ENCODE measurements at places on chromosomes 2 and 18.

GRCh38 chr18:48676756-48677368 lies 138.0 kb downstream of the CTIF start:
- peak; percentile 18 for DNase-seq

DNA sequence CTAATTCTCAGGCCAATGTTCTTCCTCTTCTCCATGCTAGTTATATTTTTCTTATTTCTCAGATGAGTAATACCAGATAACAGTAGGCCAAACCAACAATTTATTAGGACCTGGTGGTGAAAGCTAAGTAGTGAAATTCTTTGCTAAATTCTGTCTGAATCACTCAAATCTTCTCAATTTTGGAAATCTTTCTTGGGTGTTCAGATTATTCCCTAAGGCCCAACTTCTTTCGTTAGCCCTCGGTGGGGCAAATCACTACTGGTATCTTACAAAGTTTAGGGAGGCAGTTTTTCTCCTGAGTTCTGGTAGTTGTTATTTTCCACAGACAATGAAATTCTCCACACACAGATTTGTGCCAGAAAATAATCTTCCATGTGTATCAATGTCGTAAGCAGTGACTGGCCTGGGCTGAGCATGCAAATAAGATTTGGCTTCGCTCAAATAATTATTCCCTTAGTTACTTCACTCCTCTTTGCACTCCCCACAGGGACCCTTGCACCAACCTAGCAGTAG lies 443.5 kb upstream of the SLC14A2 start:
- DNase-seq, result no peak

GRCh38 chr2:70084973-70085710 lies 2.1 kb upstream of the PCBP1 start:
- peak; percentile 58 for DNase-seq

GRCh38 chr2:112173646-112174319 lies 35.6 kb downstream of the FBLN7 start:
- DNase-seq, result no peak

- no peak for DNase-seq
Measured at GRCh38 chr2:4110273-4110672, 406.9 kb downstream of the DCDC2C start.

- no peak for DNase-seq
Measured at GRCh38 chr2:143558665-143559064, 429.4 kb downstream of the ARHGAP15 start.

DNA sequence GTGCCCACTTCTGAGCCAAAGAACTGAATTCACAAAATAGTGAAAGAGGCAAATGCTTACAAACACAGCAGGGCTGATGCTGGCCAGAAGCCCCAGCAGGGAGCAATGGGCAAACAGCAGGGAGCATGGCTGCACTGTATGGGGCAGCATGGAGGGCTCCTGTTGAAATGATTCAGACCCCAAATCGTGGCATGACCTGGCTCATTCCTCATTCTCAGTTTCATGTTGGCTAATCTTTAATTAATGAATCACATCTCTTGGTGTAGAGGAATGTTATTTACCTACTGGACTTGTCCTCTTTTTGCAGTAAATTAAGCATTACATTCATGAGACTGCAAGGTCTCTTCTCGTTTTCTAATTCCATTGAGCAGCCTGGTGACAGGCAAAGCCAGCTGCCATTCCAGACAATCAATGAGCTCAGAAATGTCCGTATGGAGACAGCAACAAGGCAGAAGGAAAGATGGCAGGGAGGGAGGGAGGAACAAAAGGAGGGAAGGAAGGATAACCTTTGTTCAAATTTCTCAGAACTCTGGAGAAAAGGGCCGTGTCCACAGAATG lies 84.9 kb upstream of the ST8SIA3 start:
- no peak for DNase-seq

- DNase-seq, result no peak
Measured at GRCh38 chr18:61766266-61766884, 126.4 kb downstream of the RNF152 start.

GRCh38 chr2:207319316-207319715 lies 153.6 kb upstream of the KLF7 start:
- no peak for DNase-seq

DNA sequence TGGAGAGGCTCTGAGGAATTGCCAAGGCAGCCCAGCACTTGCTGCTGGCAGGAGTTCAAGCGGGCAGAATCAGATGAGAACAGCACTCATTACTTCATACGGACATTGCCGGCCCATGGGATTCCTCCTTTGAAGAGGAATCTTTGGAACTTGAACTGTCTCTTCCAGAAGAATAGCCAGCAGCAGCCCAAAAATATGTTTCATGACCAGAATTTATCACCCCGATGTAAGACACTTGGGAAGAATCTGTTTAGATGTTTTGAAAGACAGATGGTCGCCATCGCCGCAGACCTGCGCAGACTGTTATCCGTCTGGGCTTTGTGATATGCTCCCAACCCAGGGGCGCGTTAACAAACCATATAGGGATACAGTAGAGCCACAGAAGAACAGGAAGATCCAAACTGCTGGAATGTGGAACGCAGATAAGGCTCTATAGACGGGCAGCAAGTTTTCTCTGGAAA lies 3.7 kb upstream of the ADI1 start:
- no peak for DNase-seq

DNA sequence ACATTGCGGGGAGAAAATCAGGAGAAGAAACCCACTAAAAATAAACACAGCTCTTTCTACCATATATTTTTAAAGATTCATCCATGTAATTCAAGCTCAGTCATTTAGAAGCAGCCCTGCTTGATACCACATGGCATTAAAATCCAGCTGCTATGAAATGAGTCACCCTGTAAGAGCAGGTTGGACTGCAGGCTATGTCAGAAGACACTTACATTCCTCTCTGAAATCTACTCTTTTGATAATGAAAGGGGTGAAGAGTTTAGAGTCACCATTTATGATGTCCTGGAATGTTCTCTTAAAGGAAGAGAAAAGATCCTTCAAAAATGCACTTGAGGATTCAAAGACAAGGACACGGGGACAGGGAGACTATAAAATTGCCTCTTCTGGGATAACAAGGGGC lies 100.6 kb upstream of the APCDD1 start:
- DNase-seq, result no peak

GRCh38 chr18:59929621-59930295 lies 30.0 kb downstream of the PMAIP1 start:
- no peak for DNase-seq

DNA sequence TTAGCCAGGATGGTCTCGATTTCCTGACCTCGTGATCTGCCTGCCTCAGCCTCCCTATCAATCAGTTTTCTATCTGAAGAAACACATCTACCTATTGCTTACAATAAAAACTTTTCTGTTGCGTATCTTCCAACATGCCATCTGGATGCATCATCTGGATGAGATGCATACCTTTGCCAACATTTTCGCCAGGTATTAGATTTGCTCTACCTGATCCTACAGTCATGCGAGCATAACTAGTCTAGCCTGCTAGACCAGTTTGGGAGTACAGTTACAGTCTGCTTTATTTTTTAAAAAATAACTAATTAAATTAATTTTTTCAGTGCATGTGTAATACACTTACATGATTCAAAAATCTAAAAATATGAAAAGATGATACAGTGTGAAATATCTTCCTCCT lies 334.0 kb upstream of the MEX3C start:
- no peak for DNase-seq

- DNase-seq, result no peak
Measured at GRCh38 chr2:54889053-54889452, 161.2 kb downstream of the RTN4 start.

GRCh38 chr2:98383166-98383565 lies 36.9 kb downstream of the CNGA3 start:
- no peak for DNase-seq

GRCh38 chr2:143397884-143398614 lies 268.8 kb downstream of the ARHGAP15 start:
- no peak for DNase-seq

- DNase-seq, result no peak
Measured at GRCh38 chr2:200308546-200309295, 2.2 kb downstream of the SPATS2L start.

DNA sequence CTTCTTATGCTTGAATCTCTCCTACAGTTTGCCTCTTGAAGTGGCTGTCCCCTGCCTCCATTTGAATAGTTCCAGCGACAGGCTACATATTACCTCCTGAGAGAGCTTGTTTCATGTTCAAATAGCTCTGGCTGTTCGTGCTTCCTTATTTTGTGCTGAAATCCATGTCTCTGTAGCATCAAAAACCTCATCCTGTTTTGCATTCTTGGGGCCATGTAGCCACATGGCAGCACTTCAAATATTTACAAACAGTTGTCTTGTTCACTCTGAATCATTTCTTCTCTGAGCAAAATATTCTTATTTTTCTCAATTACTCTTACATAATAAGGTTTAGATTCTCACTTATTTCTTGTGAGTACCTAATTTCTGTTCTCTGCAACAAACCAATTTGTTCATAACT lies 1243.1 kb upstream of the NXPH2 start:
- DNase-seq, result no peak

DNA sequence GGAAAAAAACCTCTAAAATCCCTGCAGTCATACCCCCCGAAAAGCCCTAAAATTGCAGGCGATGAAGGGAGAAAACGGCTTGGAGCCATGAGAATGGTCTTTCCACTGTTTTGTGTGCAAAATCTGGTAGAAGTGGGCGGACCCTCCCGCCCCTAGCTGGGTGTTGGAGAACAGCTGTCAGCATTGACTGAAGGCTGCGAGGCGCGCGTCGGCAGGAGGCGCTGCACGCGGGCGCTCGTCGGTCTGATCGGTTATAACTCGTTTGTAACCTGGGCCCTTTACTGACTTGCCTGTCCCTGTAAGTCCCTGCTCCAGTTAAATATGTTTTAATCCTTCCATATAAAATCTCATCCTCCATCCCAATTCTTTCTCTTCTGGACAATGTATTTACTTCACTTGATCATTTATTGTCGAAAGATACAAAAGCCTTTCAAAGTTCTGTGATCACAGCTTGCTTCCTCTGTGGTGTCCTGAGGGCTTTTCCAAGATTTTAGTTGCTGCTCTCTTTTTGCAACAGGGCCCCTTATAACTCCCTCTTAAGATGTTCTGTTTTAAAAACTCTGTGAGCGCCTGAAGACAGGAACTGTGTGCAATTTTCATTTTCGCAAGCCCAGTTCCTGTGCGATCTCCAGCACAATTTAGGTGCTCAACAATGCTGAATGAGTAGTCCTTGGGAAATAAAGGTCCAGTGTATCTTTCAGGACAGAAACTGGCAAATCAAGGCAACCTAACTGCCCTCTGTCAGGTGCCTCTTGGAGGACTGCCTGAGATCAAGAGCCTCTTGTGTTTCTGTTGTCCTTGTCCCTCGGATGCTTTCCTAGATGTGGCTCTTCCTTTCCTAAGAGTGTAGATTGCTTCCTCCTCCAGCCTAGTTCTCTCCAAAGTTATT lies 918 bp upstream of the HNRNPLL start:
- peak; percentile 66 for DNase-seq

DNA sequence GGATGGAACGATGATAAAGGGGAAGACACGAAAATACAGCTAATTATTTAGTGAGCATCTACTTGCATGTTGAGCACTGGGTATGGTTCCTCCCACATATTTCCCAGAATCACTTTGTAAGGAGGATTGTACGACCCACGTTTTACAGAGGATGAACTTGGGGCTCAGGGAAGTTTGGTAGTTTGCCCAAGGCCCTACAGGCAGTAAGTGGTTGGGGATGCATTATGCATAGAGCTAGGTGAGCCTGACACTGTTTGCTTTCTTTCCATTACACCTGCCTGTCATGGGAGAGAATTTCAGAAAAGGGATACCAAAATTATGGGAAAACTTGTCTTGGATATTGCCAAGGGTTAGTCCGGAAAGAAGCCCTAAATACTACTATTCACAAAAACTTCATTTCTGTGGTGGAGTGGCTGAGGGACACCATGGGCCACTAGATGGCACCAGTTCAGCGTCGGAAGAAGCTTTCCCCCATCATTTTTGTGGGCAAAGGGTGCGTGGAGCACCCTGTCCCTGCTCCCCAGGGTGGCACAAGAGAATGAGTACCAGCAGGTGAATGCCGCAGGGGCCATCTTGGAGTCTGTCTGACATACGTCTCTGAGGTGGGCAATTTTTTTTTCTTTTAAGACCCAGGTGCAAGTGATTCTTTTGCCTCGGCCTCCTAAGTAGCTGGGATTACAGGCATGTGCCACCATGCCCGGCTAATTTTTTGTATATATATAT lies 23.5 kb upstream of the C18orf32 start:
- peak; percentile 26 for DNase-seq

- no peak for DNase-seq
Measured at GRCh38 chr2:39558906-39559305, 106.8 kb upstream of the TMEM178A start.

GRCh38 chr18:76463872-76464271 lies 31.2 kb downstream of the ZNF516 start:
- no peak for DNase-seq

GRCh38 chr2:127398239-127398590 lies 10.4 kb upstream of the MAP3K2 start:
- DNase-seq, result no peak

GRCh38 chr2:47067788-47068407 lies 87.2 kb downstream of the STPG4 start:
- no peak for DNase-seq

GRCh38 chr2:37779611-37780386 lies 108.4 kb upstream of the CDC42EP3 start:
- DNase-seq, result no peak

DNA sequence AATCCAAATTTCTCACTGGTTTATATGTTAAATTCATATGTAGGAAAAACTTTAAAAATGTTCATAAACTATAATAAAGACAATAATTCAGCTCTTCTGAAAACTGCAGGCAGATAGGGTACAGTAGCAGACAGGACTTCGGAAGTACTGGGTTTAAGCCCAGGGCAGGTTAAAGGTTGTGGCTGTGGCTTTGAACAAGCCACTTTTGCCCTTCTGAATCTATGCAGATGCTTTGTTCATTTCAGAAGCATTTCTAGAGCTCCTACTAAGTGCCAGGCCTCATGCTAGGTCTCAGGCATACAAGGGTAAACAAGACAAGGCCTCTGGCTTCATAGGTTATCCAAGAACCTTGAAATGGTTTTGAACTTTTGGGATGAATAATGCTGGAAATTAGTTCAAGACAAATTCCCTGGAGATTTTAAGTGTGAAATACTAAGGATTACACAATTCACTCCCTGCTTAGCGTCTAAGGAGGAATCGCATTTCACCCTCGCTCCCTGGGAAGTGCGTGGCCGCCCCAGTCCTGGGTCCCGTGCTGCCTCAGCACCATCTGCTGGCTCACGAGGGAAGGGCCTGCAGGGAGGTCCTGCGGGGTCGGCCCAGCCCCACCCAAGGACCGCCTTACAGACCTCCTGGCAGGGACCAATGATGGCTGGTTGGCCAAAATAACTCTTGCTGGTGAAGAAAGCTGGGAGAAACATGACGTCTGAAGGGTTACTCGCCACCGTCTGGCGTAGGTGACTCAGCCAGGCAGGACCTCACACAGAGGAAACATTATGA lies 67.7 kb upstream of the L3MBTL4 start:
- DNase-seq, result no peak

GRCh38 chr18:54684784-54685183 lies 93.7 kb downstream of the DYNAP start:
- no peak for DNase-seq

DNA sequence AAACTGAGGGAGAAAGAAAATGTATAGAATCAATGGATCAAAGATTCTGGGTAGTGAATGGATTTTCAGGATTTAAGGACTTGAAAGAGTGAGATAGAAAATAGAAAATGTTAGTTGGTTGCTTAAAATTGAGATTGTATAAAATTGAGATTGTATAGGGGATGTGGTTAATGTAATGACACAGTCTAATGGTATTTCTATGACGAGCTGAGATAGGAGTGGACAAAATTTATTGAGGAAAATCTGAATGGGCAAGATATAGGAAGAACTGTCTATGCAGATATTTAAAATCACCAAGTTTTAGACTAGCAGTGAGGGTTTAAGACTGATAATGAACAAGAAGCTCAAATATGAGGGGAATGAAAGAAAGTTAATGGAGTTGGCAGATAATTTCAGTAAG lies 406.6 kb downstream of the NYAP2 start:
- DNase-seq, result no peak

All from stimulated activated CD8-positive, alpha-beta memory T cell treated with anti-CD3 and anti-CD28 coated beads, Interleukin-12 subunit alpha, Interleukin-12 subunit beta, amount 100 ng/mL, for 1 hour (primary cell).